Foreskin keratinocyte (primary cell): ENCODE measurements at places on chromosomes 5 and 9. TPM values are rescaled to one million over a fixed set of nuclear protein-coding genes. Genes with fewer than 3 reads are reported as not detected.

Gene TMEM252
- not detected in 2 replicates for total RNA-seq

Gene LCN15
- total RNA-seq = not detected in 2 replicates

Gene ARL14EPL
- not detected in 2 replicates for total RNA-seq

Gene PCDHGA1
- 0.04 TPM in 1 of 2 replicates, not detected in the other for total RNA-seq

Gene MVB12B
- total RNA-seq = 3.1 and 4.7 TPM in 2 replicates

Gene PKD2L2
- total RNA-seq = not detected in 2 replicates

Gene UIMC1
- 35.2 and 38.4 TPM in 2 replicates for total RNA-seq

Gene CANX
- 419 and 450 TPM in 2 replicates for total RNA-seq

Gene ZFP37
- 1.0 and 1.2 TPM in 2 replicates for total RNA-seq

Gene CD274
- 26.1 and 27.6 TPM in 2 replicates for total RNA-seq

Gene URM1
- 35.9 and 36.9 TPM in 2 replicates for total RNA-seq

Gene LCN2
- 0.63 and 2.6 TPM in 2 replicates for total RNA-seq

Gene TPPP
- 0.14 and 0.44 TPM in 2 replicates for total RNA-seq

Gene DOK3
- total RNA-seq = 2.1 and 2.2 TPM in 2 replicates

Gene TAF11L2
- not detected in 2 replicates for total RNA-seq

Gene JAKMIP2
- not detected in 2 replicates for total RNA-seq

Gene SPATA31A3
- not detected in 2 replicates for total RNA-seq

Gene OMD
- total RNA-seq = not detected in 2 replicates

Gene PCDHAC1
- total RNA-seq = 0.11 and 0.31 TPM in 2 replicates

Gene PCDHGB5
- total RNA-seq = 0.99 and 3.1 TPM in 2 replicates

Gene DBH
- not detected in 2 replicates for total RNA-seq

Gene WDR41
- total RNA-seq = 55.7 and 68.9 TPM in 2 replicates
